ENCODE measurements at places on chromosomes 3 and 15.

GRCh38 chr3:187205683-187206082, 8.4 kb downstream of the RTP1 start:
- no peak for DNase-seq

GRCh38 chr3:178602856-178603255, 66.6 kb downstream of the KCNMB2 start:
- DNase-seq = no peak

DNA sequence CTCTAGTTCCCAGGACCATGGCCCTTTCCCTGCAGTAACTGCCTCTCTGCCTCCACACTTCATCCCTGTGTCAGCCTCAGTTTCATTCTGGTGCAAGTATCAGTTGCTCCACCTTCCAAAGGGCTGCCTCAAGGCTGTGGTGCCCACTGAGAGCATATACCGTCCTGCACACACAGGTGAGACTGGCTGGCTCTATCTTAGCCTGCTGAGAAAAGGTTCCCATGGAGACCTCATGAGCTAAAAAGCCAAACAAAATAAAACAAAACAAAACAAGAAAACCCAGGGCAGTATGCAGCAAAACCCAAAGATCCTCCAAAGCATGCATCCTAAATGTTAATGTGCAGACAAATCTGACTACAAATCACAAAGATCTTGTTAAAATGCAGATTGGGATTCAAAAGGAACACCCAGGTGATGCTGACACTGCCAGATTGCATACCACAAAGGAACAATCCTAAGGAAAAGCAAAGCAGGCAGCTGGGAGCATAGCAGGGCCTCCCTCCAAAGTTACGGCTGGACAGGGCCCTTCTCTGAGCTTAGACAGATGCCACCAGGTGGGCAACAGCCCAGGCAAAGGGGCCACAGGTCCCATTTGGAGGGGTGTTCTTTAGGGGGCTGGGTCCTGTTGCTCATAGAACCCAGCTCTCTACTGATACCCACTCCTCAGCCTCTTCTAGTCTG, 76.3 kb upstream of the SLCO2A1 start:
- DNase-seq = no peak

GRCh38 chr3:152225201-152225600, 43.5 kb upstream of the MBNL1 start:
- DNase-seq = no peak

DNA sequence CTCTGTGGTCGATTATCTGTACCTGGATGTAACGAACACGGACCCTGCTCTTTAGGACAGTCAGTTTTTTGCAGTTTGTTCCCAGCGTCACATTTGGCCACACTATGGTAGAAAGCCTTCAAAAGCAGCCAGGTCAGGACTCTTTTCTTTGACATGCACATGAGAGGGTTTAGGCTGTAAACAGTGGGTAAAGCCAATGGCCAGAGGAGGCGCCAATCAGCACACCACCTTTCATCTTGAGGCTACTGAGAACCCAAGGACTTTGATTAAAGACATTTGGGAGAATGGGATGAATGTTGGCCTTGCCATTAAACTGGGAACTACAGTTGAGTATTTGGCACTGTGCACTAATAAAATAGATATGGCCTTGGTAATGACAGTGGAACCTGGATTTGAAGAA, 225.9 kb downstream of the OXSM start:
- no peak for DNase-seq

DNA sequence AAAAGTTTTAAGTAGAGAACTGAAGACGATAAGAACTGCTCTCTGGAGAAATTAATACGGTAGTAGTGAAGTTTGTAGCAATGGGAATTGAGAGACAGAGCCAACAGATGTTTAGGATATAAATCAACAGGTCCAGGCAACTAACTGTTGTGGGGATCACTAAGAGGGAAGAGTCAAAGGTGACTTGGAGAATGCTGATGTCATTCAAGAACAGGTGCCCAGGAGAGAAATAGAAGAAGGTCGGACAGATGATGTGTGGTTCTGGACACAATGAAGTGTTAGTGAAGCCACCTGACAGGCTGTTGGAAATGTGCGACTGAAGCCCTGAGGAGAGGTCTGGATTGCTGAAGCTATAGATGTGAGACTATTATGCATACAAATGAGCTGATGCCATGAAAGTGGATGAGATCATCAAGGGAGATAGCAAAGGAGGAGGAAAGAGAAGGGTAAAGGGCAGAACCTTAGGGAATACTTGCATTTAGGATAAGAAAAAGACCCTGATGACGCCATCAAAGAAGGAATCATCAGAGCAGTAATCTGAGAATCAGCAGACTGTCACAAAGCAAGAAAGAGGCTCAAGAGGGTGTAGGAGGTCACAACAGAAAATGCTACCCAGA, 183.7 kb downstream of the FRMD5 start:
- DNase-seq = no peak

DNA sequence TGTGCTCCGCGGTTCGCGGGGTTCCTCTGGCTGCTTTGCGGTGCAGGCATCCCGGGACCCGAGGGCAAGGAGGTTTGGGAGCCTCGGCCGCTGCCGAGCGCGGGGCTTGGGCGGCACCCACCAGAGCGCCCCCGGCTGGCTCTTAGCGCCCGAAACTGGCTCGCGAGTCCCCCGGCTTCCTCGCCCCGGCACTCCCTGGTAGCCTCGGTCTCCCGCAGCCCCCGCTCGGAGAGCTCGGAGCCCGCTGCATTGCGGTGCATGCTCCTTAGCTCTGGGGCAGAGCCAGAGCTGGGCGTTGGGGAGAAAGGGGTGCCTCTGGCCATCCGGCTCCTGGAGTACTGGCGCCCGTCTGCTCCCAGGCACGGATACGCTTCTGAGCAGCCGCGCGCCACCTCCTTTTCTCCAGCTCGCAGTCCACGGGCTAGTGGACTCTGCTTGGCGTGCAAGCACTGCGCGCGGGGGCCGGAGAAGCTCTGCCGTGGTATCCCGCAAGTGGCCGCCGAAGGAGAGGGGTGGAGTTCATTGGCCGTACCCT, 753 bp downstream of the EPHB1 start:
- no peak for DNase-seq

GRCh38 chr15:52326756-52327155, 31.2 kb upstream of the MYO5C start:
- DNase-seq = no peak

- no peak for DNase-seq
These were observed 61.8 kb upstream of the MCF2L2 start for GRCh38 chr3:183490211-183490601.

DNA sequence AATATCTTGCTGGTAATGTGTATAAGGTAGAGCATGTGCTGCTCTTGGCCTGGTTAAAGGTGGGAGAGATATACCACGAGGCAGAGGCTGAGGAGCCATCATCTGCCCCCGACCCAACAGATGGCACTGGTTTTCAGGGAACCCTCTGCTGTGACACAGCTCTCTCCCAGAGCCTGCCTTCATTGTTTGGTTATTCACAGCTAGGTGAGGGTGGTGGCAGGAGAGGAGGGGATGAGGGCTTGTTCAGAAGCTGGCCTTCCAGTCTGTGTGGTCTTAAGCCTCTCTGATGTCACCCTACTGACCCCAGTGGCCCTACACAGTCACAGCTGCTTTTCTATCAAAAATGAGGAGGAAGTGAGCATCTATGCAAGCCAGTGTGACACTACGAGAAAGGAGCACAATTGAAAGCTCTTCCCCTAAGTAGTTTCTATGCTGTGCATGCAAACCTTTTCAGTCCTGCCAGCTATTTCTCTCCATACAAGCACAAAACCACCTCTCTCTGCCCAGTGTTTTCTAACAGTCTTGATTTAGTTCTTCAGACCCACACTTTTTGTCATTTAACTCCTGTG, 258.4 kb upstream of the AGTR1 start:
- no peak for DNase-seq

- no peak for DNase-seq
These were observed 147.2 kb upstream of the TPM1 start for GRCh38 chr15:62895139-62895866.

- no peak for DNase-seq
These were observed 91.3 kb downstream of the PLXNA1 start for GRCh38 chr3:127073941-127074820.

- no peak for DNase-seq
These were observed 191.7 kb downstream of the GOLGA6L6 start for GRCh38 chr15:20349774-20350498.

DNA sequence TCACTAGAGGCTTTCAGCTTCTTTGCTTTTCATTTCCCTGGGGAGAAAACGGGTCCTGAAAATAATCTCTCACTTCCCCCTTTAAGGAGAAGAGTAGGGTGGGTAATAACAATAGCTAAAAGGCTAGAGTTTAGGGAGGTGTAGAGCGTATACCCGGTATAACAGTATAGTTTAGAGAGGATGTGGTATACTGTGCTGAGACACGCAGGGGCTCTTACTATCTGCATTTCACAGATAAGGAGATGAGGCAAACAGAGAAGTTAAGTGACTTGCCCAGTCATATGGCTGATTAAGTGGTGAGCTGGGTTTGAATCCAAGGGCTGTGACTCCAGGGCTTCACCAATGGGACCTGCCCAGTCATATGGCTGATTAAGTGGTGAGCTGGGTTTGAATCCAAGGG, 15.0 kb upstream of the KCNMB3 start:
- no peak for DNase-seq

DNA sequence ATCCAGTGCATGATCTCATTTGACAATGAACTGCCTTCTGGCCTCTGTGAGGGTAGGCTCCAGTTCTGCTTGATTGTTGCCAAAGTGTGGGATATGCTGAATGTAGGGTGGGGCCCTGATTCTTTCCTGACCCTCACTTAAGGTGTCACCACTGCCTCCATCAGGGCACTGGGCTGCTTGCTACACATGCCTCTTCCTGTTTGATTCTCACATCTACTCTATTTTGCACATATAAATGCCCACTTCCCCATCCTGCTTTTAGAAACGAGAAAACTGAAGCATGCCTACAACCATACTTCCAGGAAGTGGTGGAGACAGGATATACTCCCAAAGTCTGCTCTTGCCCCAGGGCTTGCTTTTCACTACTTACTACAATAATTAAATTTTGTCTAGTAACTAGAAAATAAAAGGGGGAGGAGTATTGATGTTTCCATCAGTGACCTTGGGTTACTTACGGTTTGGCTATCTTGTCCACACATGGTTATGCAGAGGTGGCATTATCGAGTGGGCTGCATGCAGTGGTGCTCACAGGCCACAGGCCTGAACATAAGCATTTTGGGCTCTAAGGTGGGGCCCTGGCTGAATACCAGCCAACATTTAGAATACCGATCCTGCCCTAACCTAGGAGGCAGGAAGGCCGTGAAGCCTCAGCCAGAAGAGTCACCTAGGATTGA, 6.7 kb downstream of the ZDHHC3 start:
- no peak for DNase-seq

DNA sequence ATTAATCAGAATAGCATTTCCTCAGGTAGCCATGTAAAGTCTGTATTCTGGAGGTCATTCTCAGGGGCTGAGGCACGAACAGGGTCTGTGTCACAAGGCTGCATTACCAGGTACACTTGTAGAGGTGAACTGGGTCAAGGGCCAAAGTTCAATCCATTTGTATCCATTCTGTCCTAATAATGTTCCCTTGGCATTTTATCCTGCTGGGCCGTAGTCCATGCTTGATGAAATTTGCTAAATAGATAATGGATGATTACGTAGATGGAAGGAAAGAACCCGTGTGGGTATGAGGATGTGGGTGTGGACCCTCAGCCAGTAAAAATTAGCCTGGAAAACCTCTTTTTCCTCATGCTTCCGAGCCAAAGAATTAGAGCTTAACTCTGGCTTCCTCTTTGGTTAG, 785.9 kb downstream of the GRM7 start:
- no peak for DNase-seq

DNA sequence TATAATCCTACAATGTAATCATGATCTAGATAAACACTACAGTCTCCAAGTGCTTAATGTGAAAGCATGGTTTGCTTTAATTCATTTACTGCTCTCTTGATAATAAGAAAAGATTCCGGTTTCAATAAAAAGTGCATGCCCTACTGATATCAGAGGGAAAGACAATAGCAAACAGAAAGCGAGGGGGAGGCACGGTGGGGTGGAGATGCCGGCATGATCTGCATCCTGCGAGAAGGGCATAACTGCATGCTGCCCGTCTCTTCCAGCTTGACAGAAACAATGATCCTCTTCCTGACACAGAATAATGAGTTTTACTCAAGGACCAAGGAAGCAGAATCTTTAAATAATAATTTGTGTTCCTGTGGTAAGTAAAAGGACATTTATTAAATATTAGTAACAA, 51.7 kb downstream of the GOLIM4 start:
- DNase-seq = no peak

- DNase-seq = no peak
These were observed 9.1 kb downstream of the ANPEP start for GRCh38 chr15:89805241-89806209.

- no peak for DNase-seq
These were observed 2.3 kb upstream of the SHC4 start for GRCh38 chr15:48965972-48966371.

DNA sequence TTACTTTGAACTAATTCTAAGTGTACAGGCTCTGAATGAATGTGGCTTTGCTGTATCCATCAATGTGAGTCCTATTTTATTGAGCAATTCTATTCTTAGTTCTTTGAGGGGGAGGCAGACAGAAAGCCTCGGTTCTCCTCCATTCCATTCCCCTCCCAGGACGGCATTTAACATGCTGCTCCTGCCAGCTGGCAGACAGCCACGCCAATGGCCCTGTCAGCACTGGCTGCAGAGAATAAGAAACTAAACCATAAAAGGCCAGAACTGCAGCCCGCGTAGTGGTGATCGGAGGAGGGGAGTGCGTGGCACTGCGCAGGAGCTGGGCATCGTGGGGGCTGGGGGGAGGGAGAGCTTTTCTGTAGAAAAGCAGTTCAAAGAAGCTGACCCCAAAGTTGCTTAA, 76.0 kb upstream of the HACD2 start:
- DNase-seq = peak; percentile 77

DNA sequence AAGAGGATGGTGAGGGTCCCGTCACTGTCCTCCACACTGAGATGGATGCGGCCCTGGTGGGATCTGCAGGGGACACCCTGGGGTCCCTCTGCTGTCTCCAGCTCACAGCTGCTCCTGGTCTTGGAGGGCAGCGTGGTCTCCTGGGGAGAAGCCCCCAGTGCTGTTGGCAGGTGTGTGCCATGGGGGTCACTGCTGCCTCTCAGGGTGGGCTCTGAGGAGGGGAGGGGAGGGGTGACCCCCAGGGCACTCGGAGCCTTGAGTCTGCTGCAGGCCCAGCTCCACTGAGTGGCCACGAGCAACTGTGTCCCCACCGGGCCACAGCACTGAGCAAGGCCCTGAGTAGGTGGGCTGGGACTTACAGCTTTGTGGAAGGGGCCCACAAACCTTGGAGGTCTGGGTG, 34.7 kb downstream of the KLHL25 start:
- DNase-seq = no peak

DNA sequence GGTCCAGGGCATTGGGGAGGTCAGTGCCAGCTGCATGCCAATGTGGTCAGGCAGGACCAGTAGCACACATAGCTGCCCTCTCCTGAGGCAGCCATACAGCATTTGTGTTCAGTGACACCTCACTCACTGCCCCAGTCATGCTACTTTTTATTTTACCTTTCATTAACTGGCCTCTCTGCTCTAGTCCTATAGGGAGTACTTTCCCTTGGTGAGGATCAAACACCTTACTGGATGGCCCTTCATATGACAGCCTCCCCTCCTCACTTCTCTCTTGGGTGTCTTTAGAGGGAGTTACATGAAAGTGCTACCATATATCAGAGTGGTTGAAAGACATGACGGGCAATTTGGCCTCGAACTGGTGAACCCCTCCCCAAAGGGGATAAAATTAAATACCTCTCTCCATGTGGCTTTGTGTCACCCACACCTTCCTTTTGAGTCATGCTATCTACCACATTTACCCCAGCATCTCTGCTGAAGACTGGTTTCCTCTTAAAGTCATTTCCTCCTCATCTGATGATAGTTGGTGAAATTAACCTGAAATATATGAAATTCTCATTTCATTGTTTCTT, 17.6 kb downstream of the RLBP1 start:
- DNase-seq = no peak

All from muscle of arm (tissue), 14 donors.